CD4-positive, alpha-beta T cell treated with Interleukin-2 at 100 ng/mL for 4 hours (primary cell): ENCODE measurements at places on chromosomes 16 and 17.
A peak's percentile ranks its signal among the peaks of the same experiment; 100 is the strongest.

- no peak for DNase-seq
These were observed 28.9 kb downstream of the PIK3R6 start for GRCh38 chr17:8838551-8839095.

DNA sequence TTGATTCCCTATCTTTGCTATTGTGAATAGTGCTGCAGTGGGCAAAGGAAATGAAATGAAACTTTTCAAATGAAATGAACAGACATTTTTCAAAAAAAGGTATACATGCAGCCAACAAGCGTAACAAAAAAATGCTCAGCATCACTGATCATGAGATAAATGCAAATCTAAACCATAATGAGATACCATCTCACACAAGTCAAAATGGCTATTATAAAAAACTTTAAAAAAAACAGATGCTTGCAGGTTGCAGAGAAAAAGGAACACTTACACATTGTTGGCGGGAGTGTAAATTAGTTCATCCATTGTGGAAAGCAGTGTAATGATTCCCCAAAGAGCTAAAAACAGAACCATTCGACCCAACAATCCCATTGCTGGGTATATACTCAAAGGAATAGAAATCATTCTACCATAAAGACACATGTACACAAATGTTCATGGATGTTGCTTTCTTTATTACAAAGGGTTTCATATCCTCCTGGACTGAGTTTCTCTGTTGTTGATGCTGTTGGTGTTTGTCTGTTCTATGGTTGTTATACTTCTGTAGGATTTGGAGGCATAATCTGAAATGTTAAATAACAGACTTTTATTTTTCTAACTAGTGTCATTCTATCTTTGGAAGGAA, 99.3 kb upstream of the SOX9 start:
- DNase-seq, result no peak

DNA sequence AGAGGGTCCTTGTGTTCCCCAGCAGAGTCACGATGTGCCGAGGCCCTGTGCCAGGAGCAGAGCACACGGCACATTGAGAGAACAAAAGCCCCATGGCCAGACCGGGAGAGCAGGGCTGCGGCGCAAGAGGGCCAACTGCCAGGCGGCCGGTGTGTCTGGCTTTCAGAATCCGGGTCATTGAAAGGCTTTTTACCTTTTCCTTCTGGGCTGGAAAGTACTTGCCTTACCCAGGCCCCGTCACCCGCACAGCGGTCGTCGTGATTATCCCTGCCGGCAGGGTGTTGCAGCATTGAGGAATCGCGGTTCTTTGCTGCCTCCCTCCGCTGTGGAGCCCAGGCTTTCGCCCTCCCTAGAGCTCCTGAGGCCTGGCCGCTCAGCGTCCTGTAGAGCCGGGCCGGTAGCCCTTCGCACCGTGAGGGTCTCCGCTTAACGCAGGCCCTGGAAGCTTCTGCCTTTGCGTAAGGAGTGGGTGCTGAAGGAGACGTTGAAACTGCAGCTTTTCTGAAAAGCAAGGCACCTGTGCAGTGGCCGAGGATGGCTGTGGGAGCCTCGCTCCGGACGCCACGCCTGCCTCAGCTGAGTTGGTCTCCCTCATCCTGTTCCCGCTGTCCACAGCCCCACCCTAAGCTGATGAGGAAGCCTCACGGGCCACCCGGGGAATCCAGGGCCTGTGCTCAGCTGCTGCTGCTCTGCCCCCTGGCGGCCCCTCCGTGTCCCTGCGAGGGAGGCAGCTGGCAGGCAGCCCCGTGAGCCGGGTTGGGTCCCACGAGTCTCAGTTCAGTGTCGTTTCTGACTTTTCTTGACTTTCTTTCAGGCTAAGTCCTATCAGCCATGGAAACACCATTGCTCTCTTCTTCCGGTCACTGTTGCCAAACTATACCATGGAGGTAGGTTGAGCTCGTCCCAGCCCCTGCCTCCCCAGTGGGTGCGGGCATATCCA, 8.6 kb upstream of the MC1R start:
- peak; percentile 64 for DNase-seq

DNA sequence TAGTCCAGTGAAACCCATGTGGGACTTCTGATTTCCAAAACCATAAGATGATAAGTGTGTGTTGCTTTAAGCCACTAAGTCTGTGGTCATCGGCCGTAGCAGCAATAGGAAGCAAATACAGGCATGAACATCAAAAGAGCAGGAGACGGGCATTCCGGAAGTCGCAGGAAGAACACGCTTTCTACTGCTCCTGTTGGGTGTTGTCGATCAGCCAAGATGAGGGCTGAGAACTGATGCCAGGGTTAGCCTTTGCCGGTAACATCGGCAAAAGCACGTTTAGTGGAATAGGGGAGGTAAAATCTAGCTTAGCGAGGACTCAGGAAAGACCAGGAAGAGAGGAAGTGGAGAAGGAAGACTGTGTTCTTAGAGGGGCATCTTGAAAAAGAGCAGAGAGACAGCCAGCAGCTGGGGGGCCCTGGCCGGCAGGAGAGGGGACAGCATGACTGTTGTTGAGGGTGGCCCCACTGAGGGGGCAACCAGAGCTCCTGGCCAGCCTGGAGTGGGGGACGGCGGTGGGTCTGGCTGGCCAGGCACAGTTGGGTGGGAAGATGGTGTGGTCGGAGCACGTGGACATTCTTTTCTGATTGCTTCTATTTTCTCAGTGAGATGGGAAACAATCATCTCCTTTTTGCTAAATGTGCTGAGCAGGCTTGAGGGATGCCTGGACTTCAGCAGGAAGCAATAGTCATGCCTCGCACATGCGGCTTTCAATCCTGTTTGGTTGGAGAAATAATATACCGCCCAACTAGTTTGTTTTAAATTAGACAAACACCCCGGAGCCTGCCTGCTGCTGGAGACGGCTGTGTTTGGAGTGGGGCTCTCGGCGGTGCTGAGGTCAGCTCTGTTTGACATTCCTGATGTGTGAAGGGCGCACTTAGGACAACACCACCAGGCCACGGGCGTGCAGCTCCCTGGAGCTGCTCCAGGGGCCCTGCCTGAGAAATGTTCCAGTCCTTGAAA, 109.9 kb downstream of the METRNL start:
- no peak for DNase-seq

- DNase-seq, result peak; percentile 86
These were observed 2.0 kb downstream of the TRIM47 start for GRCh38 chr17:75876190-75876937.

DNA sequence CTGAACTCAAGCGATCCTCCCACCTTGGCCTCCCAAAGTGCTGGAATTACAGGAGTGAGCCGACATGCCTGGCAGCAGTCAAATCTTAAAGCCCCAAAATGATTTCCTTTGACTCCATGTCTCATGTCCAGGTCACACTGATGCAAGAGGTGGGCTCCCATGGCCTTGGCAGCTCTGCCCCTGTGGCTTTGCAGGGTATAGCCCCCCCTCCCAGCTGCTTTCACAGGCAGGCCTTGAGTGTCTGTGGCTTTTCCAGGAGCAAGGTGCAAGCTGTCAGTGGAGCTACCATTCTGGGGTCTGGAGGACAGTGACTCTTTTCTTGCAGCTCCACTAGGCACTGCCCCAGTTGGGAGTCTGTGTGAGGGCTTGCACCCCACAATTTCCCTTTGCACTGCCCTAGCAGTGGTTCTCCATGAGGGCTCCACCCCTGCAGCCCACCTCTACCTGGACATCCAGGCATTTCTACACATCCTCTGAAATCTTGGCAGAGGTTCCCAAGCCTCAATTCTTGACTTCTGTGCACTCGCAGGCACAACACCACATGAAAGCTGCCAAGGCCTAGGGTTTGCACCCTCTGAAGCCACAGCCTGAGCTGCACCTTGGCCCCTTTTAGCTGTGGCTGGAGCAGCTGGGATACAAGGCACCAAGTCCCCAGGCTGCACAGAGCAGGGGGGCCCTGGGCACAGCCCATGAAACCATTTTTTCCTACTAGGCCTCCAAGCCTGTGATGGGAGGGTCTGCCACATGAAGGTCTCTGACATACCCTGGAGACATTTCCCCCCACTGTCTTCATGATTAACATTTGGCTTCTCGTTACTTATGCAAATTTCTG, 79.3 kb upstream of the ARL4D start:
- no peak for DNase-seq

DNA sequence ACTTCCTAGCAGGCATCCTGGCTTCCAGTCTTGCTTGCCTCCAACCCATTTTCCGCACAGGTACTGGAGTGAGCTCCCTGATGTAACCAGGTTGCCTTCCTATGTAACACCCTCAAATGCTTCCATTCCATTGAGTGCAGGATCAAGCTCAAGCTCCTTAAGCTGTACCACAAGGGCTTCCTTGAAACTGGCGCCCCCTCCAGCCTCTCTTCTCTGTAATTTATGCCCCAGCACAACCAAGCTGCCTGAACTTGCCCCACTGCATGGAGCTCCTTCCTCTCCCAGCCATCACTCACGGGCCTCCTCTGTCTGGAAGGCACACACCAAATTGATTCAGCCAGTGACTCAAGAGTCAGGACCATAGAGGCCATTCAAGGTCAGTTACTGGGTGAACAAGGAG, 234.8 kb upstream of the RPL38 start:
- DNase-seq, result no peak

GRCh38 chr16:62404842-62405611, 368.8 kb upstream of the CDH8 start:
- DNase-seq, result no peak

DNA sequence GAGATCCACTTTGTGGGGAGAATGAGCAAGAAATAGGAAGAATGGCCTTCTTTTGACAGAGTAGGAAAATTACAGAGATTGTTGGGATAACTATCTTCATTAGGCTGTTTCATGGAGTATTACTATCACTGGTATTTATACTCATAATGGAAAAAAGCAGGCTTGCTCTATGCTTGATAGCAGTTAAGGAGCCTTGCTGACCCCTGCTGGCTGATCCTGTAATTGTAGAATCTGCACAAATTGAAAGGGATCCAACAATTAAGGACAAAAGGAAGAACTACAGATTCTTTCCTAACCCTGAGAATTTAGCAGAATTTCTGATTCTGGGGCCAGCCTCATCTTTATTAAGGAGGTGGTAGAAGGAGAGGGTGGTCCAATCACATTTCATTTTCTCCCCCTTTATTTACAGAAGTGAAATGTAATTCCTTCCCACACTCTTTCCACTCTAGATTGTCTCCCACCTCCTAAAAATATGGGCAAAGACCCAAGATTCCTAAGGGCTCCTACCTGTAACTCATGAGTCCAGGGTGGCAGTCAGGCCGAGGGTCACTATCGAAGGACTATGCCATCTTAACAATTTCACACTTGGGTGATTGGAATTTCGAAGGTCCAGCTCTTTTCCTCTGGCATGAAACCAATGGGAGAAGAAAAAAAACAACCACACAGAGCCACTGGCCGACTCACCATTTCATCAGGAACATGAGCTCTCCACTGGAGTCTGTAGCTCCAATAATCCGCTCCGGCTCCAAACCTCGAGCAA, 26.3 kb downstream of the NFE2L1 start:
- DNase-seq, result peak; percentile 83

GRCh38 chr17:64058621-64059020, 38.2 kb upstream of the ICAM2 start:
- no peak for DNase-seq

- DNase-seq, result no peak
These were observed 15.6 kb downstream of the TRAF4 start for GRCh38 chr17:28759256-28759865.

DNA sequence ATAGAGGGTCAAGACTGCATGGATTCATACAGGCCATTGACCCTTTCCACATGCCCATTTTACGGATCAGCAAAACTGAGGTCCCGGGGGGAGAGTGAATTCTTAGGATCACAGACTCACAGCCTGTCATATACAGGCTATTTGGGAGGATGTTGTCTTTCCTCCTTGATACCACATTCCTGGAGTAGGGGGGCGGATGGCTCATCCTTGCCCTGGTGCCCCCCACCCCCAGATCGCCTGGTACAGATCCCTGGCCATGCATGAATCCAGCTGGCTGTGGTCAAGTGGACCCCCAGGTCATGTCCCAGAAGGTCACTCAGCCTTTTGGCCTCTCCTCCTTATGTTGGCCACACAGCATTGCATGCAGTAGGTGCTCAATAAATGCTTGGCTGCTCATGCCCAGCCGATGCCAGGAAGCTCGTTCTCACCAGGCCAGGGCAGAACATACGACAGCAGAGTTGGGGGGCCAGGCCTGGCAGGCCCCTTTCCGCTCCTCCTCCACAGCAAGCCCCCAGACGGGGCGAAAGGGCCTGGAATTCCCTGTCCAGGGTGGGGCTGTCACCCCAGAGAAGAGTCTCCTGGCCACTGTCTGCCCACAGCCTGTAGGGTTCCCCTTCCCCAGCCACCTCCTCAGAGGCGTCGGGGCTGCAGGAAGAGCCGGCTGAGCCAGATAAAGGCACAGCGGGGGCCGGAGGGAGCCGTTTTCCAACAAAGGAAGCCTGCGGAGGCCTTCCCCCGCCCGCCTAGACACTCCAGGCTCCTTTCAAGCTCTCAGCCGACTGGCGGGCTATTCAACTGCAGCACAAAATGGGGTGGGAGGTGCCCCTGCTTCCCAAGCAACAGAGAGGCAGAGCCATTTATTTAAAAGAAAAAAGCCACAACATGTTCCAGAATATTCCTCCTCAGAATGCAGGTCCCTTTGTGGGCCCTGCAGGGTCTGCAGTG, 215.7 kb upstream of the CIBAR2 start:
- DNase-seq, result no peak

DNA sequence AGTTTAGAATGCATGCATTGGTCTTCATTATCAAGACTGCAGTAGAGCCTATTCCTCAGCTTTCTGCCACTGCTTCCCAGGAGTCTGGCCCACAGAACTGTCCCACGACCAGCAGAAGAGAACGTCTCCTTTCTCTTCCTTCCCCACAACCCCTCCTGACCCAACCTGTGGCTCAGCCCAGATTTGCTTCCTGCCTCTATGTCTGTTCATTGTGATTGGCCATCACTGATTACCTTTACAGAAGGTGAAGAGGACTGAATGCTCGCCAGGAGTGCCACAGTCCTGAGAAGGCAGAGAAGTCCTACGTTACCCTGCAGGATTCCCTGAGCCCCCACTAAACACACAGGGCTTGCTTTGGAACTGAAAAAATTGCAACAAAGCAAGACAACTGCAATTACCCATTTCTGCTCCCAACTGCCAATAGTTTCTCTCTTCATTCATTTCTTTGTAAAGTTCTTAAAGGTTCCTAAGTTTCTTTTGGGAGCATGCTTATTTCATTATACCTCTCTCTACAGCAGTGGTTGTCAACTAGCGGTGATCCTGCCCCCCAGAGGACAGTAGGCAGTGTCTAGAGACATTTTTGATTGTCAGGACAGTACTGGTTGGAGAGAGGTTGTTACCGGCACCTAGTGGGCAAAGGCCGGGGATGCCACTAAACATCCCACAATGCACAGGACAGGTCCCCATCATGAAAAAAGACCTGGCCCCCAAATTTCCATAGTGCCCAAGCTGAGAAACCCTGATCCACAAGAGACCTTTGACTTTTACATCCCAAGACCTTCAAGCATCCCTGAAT, 4.5 kb upstream of the NAT9 start:
- peak; percentile 46 for DNase-seq
